CD4-positive, alpha-beta T cell treated with Interleukin-10 for 1 hour (primary cell): ENCODE measurements at places on chromosomes 2 and 18.

GRCh38 chr2:134035605-134036370 lies 218.1 kb upstream of the MGAT5 start:
- no peak for DNase-seq

DNA sequence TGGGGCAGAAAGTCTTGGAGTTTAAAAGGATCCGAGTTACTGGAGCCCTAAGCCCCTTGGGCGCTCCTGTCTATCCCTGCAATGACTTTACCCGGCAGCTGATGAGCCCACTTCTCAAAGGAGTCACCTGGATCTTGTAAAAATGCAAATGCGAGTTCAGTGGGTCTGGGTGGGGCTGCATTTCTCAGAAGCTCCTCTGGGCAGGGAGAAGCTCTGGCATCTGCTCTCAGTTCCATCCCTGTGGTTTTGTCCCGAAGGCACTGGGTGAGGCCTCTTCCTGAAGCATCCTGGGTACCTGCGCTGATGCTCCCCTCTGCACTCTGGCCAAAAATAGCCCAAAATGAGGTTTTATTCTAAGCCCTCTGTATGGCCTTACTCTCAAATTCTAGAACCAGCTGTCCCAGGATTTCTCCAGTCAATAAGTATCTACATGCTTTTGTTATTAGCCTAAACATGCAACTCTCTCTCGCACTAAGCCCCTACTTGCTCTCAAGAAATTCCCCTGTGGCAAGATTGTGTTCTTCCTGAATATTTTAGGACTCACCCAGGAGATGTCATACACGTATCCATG lies 167.8 kb upstream of the APCDD1 start:
- DNase-seq, result no peak

DNA sequence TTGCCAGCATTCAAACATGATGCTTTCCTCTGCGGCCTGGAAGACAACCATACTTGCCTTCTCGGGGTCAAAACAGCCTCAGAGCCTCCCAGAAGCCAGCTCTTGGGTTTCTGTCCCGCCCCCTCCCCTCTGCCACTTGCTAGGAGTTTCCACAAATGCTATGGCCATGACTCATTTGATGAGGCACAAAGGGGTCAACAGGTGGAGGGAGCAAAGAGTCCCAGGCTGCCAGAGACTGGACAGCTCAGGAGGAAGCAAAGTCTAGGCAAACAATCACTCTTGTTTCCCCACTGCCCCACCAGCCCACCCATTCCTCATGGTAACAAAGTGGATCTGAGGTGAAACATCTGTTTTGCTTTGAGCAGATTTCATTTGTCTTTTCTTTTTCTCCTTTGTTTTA lies 551.1 kb downstream of the TNS1 start:
- DNase-seq, result no peak

GRCh38 chr2:12110074-12110473 lies 363.6 kb downstream of the LPIN1 start:
- peak; percentile 23 for DNase-seq

- DNase-seq, result no peak
These were observed 246.8 kb downstream of the AGPS start for GRCh38 chr2:177639262-177639914.

GRCh38 chr18:28078298-28078697 lies 98.6 kb downstream of the CDH2 start:
- no peak for DNase-seq

GRCh38 chr2:163175294-163175693 lies 336.7 kb upstream of the KCNH7 start:
- no peak for DNase-seq

DNA sequence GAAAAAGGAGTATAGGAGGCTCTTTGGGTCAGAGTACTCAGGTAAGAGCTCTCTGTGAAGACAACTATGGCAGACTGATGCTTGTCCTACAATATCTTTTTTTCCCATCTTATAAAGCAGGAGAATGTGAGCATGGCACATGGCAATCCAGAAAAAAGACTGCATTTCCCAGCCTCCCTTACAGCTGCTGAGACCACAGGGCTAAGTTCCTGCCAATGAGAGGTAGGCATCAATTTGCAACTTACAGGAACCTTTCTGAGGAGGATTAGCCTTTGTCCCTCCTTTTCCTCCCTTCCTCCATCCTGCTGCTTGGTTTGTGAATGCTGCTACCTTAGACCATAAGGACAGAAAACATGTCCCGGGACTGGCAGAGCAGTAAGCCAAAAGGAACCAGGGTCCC lies 37.8 kb upstream of the ST8SIA5 start:
- no peak for DNase-seq

- no peak for DNase-seq
These were observed 479.3 kb downstream of the PTPRM start for GRCh38 chr18:8046441-8046840.

DNA sequence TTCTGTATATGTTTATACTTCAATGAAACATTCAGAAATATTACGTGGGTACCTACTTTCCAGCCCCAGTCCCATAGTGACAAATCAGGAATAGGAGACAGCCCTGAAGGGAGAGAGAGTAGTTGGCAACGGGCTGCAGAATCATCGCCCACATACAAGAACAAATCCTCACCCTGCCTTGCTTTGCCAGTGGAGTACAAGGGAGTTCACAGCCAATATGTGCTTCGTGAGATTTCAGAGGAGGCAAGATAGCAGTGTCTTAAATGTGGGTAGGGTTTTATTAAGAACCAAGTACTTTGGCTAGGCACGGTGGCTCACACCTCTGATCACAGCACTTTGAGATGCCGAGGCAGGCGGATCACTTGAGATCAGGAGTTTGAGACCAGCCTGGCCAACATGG lies 40.3 kb upstream of the PKDCC start:
- no peak for DNase-seq

GRCh38 chr2:173150087-173150486 lies 74.4 kb downstream of the MAP3K20 start:
- no peak for DNase-seq

GRCh38 chr2:239201531-239201876 lies 199.3 kb downstream of the HDAC4 start:
- DNase-seq, result no peak

DNA sequence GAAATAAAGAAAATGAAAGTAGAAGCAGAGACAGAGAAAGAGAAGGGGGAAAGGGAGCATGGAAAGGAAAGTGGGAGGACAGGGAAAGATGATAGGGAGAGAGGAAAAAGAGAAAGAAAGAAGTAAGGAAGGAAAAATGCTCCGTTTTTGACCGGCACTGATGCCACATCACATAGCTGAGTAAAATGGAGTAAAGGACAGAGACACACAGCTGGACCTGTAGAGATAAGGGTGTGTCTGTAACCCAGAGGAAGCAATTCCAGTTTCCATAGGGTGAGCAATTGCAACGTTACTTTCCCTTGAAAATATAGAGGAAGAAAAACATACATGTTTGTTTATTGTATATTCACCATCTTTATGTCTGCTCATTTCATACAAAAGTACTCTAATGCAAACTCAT lies 1866.9 kb upstream of the PIK3C3 start:
- DNase-seq, result no peak

- DNase-seq, result no peak
These were observed 50.4 kb downstream of the CYRIA start for GRCh38 chr2:16615246-16615645.

GRCh38 chr2:43220229-43220751 lies 6.1 kb downstream of the ZFP36L2 start:
- DNase-seq, result no peak

DNA sequence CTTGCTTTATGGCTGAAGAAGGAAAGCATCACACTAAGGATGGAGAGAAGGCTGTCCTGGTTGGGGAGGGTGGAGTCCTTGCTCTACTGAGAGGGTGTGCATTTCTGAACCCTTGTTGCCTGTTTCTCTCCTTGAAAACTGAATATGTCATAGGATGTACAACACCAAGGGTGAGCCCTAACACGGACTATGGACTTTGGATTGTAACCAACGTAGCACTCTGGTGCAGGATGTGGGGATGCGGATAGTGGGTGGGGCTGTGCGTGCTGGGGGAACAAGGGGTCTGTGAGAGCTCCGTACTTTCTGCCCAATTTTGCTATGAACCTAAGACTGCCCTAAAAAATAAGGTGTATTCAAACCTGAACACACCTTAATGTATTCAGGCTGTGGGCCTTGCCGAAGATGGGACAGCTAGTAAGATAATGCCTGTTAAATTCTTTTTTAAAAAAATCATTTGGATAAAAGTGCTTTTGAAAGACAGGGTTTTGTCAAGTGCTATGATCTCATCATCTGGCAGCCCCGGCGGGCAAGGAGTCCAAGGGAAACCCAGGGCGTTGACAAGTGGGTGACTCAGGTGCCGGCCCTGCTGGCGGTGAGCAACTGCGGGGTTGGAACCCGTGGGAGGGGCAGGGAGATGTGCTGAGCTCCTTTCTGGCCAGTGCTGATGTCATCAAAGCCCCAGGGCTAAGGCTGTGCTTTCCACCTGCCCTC lies 54.0 kb downstream of the GATA6 start:
- no peak for DNase-seq

DNA sequence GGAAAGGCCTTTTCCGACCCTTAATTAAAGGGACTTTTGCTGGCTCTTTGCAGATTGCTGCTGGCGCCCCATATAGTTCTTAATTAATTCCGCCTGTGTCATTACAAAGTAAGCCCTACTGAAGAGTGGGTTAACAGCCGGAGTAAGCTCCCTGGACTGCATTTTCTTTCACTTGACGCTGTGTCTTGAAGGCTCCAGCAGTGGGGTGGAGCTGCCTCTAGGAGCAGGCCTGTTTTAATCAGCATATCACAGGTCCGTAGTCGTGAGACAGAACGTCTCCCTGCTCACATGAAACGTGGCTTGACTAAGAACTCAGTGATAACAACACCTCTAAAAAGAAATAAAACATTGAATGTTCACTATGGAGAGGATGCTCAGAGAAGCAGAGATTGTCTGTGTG lies 329.9 kb upstream of the RAB12 start:
- no peak for DNase-seq

DNA sequence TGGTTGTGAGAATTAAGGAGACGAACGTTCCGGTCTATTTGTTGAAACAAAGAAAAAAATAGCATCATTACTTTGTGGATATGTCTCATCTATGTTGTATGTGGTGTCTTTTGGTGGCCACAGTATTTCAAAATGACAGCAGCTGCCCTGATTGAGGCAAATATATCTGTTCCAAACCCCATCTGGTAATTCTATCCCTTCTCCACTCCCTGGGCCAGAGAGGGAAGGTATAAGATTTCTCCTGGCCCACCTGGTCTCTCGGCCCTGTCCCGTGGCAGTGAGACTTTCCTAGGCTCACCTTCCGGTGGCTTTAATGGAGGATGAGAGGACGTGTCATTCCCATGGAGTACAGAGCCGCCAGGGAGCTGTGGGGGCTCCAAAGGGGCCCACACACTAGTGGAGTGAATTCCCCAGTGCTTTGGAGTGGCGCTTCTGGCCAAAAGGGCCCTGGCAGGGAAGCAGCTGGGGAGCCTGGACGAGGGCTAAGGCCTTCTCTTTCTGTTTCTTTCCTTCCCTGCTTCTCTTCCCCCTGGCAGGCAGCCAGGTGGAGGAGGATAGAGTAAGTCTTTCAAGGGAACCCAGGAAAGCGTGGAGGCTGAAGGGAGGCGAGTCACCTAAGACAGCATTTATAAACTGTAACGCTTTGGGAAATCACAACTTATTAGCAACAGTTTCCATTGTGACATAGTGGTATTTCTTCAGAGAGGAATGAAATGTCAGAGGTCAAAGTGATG lies 5.6 kb downstream of the FOSL2 start:
- peak; percentile 1 for DNase-seq

- no peak for DNase-seq
These were observed 150.7 kb upstream of the SPRED2 start for GRCh38 chr2:65583061-65583460.

DNA sequence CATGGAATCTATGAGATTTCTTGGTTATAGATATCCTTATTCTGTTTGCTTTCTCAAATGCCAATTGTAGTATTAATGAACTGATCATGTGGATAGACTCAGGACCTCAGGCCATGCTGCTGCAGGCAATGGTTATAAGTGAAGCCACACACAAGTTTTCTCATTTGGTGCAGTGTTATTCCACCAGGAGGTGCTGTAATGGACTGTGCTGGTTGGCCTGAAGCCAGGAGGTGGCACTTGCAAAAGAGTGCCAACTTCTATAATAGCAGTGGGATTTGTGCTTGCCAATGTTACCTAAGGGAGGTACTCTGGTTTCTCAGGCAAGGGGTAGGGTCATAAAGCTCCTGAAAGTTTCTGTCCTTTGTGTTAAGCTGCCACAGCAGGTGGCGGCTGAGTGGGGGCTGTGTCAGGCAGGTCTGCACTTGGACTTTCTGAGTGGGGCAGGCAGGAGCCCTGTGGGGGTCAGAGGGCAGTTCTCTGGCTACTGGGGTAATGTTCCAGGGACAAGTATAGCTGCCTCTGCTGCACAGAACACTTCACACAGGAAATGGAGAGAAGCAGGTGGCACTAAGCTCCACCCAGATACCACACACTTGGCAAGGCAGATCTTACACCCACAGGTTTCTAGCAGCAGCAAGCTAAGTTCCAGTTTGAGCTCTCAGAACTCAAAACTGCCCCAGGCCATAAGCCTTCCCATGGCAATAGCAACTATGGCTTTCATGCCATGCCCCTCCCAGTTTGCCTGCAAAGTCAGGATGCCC lies 352.6 kb upstream of the CWC22 start:
- peak; percentile 31 for DNase-seq

DNA sequence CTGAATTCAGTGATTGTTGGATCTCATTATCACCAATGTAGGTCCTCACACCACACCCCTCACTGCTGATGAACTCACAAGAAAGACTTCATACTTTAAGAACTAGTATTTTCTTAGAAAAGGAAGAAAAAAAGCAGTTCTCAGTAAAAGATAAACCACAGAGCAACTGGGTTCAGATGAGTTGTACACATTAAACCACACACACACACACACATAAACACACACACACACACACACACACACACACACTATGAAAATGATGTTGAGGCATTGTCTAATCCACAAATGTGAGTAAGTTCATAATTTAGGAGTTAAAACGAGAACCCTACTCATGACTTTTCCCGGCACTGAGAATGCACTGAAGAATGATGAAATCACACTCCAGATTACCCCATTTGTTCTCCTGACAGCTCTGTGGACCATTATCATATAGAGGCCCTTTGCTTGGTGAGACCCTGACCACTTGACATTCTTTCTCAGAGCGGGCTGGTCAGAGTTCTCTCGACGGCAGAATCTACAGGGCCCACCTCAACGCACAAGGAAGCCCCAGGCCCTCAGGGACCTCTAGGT lies 106.2 kb downstream of the BCL2 start:
- peak; percentile 63 for DNase-seq
